ENCODE measurements at places on chromosomes 3 and 15.

GRCh38 chr3:184129012-184129411, 6.1 kb upstream of the EIF2B5 start:
- no peak for DNase-seq

DNA sequence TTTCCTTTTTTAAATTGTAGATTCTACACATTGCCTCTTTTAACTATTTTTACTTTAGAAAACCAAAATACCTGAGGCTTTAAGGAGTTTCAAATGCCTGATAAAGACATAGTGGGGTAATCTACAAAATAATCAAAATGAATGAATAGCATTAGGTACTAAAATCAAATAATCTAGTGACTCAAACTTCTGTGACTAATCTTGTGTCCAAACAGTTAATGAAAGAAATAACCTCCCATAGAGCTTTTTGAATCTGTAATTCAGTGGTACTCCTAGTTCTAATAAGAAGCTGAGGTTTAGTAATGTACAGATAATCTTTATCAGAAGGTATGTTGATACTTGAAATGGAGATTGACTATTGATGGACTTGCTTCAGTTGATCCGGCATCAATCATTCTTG, 53.0 kb downstream of the DTWD1 start:
- DNase-seq, result no peak

DNA sequence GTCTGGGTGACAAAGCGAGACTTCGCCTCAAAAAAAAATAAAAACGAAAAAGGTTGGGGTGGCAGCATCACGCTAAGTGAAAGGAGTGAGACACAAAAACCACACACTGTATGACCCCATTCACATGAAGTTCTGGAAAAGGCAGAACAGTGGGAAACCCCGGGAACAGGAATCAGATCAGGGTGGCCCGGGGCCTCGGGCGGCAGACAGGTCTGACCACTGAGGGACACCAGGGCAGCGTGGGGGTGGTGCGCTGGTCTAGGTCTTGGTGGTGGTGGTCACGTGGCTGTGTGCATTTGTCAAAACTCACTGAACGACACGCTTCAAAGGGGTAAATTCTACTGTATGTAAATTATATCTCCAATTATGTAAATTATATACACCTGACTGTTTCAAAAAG, 79.7 kb upstream of the PRR20G start:
- DNase-seq, result no peak

GRCh38 chr15:78321041-78321570, 19.0 kb upstream of the CRABP1 start:
- no peak for DNase-seq

GRCh38 chr3:34260271-34261000, 462.0 kb downstream of the PDCD6IP start:
- no peak for DNase-seq
